RWPE2 (cell line): ENCODE measurements at places on chromosomes 2 and 18.

DNA sequence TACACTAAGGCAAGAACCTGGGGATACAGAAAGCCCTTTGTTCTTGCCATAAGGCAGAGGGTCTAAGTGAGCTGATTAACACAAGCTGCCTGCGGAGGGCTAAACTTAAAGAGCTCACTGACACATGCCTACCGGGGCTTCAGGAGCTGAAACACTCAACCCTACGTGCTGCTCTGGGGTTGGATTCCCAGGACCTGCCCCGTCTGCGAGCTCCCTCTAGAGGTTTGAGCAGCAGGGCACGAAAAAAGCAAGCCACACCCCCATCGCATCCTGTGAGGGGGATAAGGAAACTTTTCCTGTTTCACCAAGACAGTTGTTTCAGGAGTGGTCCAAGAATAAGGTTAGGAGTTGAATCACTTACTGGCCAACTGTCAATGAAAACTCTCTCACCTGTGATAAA lies 562.1 kb downstream of the TMX3 start:
- no peak for DNase-seq

- DNase-seq, result no peak
These were observed 374.2 kb downstream of the TDRD15 start for GRCh38 chr2:21498016-21498415.

DNA sequence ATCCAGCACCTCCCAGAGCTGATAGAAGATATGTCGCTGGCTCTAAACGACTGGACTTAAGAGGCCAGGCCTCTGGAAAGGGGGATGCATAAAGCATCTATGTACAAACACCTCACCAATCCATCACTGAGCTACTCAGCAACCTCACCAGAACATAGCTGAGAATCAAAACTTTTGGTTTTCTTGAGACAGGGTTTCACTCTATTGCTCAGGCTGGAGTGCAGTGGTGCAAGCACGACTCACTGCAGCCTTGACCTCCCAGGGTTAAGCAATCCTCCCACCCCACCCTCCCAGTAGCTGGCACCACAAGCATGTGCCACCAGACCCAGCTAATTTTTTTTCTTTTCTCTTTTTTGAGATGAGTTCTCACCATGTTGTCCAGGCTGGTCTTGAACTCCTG lies 62.9 kb upstream of the MSH6 start:
- no peak for DNase-seq

GRCh38 chr18:68724021-68724420 lies 9.1 kb upstream of the TMX3 start:
- no peak for DNase-seq

DNA sequence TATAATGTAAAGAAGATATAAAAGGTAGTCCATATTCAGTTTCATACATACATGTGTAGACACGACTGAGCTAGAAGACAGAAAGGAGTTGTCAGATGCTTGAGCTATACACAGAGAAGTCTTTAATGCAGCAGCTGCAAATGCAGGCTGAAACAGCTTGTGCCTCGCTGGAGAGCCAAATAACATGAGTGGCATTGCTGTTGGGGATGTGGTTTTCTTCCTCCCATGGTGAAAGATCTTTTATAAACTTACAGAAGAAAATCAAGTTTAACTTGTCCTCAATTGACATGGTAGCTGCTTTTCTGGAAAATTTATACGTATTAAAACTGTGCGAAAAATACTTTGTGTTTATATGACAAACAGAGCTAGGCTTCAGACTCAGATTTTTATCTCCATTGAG lies 16.4 kb upstream of the IL1R1 start:
- DNase-seq, result no peak

- DNase-seq, result no peak
These were observed 428.4 kb downstream of the TGIF1 start for GRCh38 chr18:3878401-3878800.

DNA sequence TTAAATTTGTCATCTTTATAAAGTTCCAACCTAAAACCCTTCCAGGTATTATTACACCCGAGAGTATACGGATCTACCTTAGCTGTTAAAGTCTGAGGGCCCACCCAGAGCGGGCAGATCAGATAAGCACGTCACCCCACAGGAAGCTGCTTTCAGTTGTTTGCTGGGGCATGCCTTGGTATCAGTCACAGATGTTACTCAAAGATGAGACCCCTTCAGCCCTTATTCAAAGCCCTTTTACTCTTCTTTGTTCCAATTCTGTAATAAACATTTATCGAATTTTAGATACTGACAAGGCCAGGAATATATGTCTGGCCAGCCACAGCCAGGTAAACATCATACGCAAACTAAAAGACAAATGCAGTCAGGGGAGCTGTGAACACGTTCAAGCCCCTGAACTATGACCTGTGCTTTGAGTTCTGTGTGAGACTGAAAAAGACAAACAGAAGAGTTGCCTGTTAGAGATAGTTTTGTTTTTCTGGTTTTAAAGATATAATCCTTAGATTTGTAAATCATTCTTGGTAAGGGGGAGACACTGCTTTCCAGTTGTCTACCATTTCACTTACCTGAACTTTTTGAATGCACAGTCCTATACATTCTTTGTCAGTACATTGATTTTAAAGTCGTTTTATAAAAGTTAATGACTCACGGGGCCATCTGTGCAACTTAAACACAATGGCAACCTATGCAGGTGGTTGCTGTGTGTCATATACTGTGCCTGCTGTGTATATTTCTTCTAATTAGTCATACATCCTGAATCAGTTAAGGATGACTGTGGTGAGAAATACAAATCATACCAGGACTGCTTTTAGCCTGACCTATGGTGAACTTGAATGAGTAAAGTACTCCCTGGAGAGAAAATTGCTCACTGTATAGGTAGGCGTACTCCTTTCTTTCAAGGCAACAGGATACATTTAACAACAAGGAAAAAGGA lies 100.5 kb upstream of the ITPRID2 start:
- DNase-seq, result peak; percentile 72

DNA sequence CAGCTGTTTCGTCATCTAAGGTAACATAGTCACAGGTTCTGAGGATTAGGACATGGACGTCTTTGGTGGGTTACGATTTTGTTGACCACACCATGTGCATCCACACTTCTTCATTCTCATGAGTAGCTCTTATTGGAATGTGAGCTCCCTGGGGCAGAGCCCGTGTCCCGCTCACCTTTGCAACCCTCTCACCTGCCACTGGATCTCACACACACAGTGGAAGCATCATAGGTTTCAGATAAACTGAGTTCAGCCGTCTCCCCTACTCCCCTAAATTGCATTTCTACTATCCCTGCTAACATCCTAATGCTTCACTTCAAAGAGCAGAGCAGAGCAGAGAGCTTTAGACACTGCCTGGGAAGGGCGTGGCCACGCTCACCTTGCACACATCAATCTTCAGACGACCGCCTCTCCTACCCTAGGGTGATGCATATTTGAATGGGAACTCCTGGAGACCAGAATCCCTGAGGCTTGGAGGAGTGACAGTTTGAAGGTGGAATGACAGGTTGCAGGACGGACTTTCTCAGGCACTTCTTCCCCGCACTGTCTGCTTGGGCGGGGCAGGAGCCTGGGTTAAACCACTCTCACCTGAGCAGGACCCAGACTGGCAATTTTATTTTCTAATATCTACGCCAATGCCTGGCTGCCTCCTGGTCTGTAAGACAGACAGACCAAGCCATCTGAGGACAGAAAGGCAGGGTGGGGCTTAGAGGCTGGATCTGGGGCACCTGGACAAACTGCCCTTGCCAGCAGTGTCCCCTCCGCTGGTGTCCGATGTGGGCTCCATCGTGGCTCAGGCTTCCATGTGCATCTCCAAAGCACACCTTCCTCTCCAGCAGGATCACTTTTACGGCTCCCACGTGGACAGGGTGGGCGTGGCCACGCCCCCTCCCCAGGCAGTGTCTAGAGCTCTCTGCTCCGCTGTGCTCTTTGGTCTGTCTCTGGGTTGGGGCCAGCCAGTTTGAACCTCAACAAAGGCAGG lies 229.5 kb upstream of the COPS8 start:
- DNase-seq, result no peak

DNA sequence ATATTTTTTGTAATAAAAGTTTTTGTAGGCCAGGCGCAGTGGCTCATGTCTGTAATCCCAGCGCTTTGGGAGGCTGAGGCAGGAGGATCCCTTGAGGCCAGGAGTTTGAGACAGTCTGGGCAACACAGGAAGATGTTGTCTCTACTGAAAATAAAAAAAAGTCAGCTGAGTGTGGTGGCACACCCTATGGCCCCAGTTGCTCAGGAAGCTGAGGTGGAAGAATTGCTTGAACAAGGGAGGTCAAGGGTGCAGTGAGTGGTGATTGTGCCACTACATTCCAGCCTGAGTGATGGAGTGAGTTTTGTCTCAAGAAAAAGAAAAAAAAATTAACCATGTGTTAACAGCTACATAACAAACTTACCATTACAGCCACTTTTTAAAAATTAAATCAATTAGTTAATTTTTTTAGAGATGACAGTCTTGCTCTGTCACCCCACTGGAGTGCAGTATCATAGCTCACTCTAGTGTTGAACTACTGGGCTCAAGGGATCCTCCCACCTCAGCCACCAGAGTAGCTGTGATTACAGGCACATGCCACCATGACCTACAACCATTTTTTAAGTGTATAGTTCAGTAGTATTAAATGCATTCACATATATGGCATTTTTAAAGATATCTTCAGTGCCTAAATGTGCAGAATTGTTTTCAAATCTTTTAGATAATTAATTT lies 67.2 kb upstream of the ACYP2 start:
- no peak for DNase-seq

DNA sequence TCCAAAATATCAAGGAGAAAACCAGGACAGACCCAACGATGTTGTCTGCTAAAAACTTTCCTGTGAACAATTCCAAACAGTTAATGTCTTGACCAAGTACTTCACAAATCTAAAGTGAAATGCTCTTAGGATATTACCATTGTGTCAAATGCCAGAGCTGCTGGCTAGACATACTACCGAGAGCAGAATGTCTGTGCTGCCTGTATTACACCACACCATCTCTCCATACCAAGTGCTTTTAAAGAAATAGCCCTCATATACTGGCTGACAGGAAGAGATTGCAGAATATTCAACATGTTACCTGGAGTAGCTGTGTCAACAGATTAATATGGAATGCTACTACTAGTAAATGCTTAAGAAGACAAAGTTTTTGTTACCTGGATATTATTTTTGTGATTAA lies 18.6 kb downstream of the IAH1 start:
- DNase-seq, result no peak

- DNase-seq, result no peak
These were observed 76.8 kb upstream of the RBMS1 start for GRCh38 chr2:160570376-160570775.

DNA sequence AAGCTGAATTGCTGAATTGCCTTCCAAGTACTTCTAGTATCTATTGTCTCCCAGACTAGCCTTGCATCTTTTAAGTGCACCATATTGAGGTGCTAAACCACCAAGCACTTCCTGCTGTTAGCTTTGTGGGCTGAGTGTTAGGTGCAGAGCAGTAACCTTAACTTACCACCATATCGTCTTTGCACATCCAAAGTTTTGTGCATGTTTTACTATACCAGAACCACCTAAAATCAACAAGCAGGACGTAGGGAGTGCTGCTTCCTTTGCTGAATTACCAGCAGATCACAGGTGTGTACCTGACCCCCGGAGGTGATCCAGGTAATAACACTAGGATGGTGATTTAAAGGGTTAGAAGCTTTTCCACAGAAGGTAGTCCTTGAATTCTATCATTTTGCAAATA lies 359.9 kb upstream of the HNRNPA3 start:
- DNase-seq, result no peak

DNA sequence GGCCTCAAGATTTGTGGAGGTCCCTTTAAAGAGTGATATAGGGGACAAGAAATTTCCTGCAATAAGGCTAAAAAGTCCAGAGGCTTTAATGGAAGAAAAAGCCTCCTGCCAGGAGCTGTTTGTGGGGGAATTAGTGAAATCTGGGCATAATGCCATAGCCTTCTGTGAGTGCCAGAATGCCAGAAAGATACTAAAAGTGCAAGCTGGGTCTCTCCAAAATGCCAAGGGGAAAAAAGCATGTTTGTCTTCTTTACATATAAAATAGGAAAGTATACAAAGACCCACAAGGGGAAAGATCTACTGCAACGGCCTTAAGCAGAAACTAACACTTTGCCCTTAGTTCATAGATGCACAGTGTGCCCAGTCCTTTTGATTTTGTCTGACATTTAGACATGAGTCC lies 647.7 kb upstream of the ZNF804A start:
- no peak for DNase-seq

- no peak for DNase-seq
These were observed 101.5 kb downstream of the TEX51 start for GRCh38 chr2:127000194-127000593.

DNA sequence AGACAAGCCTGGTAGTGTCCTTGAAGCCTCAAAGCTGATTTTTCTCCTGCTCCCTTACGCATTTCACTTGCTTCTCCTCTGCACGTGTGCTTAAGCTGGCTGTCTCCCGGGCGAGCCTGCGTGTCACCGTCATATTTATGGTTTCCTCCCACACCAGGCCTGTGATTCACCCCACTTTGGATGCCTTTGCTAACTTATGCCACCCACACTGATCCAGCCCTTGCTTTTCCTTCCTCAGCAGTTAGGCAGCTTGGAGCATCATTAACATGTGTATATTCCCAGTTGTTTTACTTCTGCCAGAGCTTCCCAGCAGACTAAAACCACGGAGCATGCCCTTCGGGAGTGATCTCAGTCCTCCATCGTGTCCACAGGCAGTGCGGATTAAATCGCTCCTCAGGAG lies 2.2 kb downstream of the ST3GAL5 start:
- no peak for DNase-seq

- no peak for DNase-seq
These were observed 158.3 kb upstream of the KLF7 start for GRCh38 chr2:207324001-207324400.

GRCh38 chr18:21361307-21361880 lies 119.4 kb downstream of the GREB1L start:
- DNase-seq, result no peak

DNA sequence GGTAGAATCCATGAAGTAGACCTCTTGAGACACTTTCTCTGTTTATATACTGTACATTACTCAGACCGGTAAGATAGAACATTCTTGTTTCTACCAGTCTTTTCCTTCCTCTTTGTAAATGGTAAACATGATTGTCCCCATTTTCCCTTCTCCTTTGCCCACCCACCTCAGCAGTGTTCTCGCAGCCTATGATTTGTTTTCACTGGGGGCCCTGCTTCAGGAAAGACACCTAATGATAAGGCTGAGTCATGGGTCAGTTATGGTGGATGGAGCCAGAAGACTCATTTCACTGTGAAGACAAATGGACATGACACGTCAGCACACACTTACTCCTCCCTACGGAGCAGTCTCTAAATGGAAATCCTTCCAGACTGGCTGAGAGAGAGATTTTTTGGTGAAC lies 23.7 kb downstream of the CENPO start:
- no peak for DNase-seq
